EH (cell line): ENCODE measurements at places on chromosomes 4 and X.

- no peak for DNase-seq
Observed at GRCh38 chr4:52057196-52057595, 6.1 kb downstream of the SPATA18 start.

- DNase-seq: no peak
Observed at GRCh38 chr4:78762529-78762928, 13.6 kb upstream of the BMP2K start.

DNA sequence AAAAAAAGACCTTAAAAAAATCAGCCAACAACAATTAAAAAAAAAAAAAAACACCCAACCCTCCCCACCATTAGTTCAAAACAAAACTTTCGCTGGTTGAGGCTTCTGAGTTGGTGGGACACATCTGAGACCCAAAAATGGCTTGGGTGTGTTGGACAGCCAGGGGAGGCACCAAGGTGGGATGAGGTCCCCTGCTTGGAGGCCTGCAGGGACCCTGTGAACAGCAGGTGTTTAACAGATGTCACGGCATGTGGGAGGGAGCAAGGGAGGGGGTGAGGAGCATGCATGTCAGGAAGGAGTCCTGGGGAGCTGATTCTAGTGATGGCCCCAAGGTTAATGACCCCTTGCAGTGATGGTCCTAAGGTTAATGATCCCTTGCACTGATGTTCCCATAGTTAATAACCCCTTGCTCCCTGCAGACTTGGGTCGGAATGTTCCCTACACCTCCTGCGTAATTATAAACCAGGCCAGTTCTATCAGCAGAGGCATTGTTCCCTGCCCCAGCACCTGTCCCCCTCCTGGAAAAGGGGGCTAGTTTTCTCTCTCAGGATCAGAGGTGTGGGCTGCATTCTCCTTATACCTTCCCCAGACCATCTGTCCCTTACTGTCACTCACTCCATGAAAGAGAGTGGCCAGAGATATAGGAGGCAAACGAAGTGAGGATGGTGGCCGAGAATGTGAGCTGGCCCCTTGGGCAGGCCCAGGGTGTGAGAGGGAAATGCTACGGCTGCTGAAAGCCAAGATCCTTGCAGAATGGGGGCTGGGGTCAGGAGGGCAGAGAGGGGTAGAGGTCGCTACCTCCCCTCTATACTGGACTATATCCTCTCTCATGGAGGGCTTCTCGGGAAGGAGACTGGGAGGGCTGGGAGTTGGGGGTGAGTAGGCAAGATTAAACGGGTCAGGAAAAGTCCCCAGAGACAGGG is 2.3 kb upstream of the FOXP3 start:
- DNase-seq: no peak

DNA sequence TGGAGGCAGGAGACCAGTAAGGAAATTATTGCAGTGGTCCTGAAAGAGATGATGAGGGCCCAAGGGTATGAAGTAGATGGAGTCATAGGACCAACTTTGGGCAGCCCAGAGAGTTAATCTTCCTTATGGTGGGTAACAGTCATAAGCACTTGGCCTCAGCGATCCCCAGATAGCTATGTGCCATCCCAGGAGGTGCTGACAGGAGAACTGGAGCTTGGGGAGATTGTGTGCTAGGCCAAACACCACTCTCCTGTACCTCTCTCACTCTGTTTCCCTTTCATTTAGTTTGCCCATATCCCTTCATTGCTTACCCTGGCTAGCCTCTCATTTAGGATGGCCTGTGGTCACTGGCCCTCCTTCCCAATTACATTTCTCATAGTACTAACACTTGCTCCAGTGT is 60.0 kb downstream of the TMEM164 start:
- DNase-seq: no peak

GRCh38 chr4:133960975-133961374 is 240.6 kb downstream of the PABPC4L start:
- DNase-seq: no peak

DNA sequence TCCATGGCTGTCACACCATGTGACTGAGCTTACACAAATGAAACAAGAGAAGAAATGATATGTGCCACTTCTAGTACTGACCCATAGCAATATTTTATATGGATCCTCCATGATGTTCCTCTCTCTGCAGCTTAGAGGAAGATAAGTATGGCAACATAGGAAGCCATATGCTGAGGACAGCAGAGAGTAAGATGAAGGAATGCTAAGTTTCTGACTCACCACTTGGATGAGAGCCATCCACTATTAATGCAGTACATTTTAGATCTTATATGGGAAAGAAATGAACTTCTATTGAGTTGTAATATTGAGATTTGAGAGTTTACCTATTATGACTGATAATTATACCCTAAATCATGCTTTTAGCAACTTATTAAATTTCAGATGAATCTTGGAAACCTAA is 386.9 kb upstream of the MAOA start:
- peak; percentile 0 for DNase-seq

GRCh38 chr4:20046179-20046578 is 205.5 kb upstream of the SLIT2 start:
- no peak for DNase-seq

GRCh38 chr4:84826681-84827080 is 139.8 kb downstream of the WDFY3 start:
- DNase-seq: no peak

GRCh38 chr4:1970926-1971325 is 37.8 kb downstream of the NELFA start:
- DNase-seq: no peak

DNA sequence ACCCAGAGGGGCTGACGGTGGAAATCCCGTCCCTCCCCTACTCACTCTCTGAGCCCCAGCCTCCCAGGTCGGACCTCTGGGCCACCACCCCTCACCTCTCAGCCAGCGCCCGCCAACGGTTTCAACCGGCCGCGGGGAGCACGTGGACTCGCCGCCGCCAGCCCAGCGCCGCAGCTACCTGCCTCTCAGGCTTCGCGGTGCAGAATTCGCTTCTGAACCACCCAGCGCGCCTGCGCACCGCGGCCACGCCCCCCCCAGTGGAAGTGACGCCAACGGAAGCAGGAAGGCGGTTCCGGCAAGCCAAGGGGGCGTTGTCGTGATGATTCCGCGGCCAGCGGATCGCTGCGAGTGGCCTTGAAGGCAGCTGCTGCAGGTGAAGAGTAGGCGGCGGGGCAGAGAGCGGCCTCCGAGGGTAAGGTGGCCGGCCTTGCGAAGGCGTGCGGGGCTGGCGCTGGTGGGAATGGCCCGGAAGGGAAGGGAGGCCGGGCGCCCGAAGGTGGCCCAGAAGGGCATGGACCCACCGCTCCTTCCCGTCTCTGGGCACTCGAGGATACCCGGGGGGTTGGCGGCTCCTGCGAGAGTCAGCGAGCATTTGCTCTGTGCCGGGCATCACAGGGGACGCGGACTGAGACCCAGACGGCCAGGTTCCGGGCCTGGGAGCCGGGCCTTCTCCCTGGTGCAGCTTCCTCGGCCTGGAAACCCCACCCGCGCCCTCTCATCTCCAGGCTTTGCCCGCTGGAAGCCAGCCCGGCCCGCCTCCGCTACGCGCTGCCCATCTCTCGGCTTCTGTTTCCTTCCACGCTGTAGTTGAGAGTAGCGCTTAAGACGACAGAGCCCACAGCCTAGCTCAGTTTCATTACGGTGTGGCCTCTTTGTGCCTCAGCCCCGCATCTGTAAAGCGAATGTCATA is at the start of the genes LYAR and ZBTB49:
LYAR (minus strand) TSS at position 214 of the 910 bp plus-strand sequence. CDS start 6,412 bp downstream, outside the sequence.
ZBTB49 (plus strand) TSS at position 311 of the 910 bp plus-strand sequence. CDS start 9,695 bp downstream, outside the sequence.
- DNase-seq: peak; percentile 87

DNA sequence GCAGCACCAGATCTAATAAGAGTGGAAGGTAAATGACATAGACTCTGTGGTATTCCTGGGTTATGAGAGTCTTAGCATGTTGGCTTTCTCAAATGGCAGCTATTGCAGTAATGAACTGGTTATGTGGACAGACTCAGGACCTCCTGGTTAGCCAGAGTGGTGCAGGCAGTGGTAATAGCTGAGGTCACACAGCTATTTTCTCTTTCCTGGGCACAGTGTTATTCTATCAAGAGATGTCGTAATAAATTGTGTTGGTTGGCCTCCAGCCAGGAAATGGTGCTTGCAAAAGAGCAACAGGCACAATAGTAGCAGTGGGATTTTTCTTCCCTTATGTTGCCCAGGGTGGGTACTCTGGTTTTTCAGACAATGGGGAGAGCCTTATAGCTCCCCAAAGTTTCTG is 279.2 kb upstream of the FGF16 start:
- DNase-seq: peak; percentile 1

- peak; percentile 98 for DNase-seq
Observed at GRCh38 chr4:82745173-82745842, 53.3 kb downstream of the SCD5 start.

- DNase-seq: no peak
Observed at GRCh38 chr4:41998019-41998418, 7.7 kb downstream of the SLC30A9 start.

GRCh38 chr4:182717788-182718583 is 199.2 kb downstream of the DCTD start:
- no peak for DNase-seq

DNA sequence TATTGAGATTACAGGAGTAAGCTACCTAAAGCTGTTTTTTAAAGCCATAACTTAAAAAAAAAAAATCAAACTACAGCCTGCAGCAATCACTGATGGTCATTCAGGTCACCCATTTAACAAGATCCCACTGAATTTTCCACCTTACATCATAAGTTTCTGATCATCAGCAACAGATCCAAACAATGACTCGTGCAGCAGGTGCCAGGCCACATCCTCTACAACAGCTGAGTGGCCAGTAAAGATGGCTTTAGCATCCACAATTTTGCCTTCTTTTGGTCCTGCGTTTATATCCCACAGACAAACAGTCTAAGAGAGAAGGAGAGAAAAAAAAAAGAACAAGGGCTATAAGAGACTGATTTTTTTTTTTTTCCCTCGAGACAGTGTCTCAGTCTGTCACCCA is 16.6 kb downstream of the RBBP7 start:
- DNase-seq: no peak

DNA sequence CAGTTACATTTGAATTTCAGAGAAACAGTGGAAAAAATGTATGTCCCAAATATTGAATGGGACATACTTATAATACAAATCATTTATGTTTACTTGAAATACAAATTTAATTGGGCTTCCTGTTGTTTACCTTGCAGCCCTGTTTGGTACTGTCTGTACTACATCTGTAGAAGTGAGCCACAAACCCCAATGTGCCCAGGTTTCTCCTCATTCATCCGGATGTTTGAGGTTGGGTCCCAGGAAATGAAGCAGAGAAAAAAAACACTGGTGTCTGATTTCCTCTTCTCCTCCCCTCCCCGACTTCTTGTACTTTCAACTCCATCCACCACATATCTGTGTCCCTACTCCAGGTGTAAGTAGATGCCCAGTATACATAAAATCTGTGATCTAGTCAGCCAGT is 27.1 kb upstream of the SCRG1 start:
- no peak for DNase-seq

DNA sequence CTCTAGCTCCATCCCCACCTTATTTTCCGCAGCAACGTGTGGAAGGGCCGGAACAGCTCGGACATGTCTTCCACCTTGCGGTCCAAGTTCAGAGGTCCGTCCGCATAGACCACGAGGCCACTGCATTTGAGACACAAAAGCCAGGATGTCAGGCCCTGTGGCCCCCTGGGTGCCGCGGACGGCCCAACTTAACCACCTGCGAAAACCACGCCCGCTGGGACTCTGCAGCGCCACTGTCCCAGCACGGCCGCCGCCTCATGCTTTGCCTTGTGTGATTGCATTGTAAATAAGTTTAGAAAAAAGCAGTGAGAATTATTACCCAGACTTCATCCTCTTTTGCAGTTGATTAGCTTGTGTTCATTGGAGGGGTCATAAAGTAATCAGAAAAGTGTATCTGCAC is 58.2 kb upstream of the MXD4 start:
- no peak for DNase-seq

DNA sequence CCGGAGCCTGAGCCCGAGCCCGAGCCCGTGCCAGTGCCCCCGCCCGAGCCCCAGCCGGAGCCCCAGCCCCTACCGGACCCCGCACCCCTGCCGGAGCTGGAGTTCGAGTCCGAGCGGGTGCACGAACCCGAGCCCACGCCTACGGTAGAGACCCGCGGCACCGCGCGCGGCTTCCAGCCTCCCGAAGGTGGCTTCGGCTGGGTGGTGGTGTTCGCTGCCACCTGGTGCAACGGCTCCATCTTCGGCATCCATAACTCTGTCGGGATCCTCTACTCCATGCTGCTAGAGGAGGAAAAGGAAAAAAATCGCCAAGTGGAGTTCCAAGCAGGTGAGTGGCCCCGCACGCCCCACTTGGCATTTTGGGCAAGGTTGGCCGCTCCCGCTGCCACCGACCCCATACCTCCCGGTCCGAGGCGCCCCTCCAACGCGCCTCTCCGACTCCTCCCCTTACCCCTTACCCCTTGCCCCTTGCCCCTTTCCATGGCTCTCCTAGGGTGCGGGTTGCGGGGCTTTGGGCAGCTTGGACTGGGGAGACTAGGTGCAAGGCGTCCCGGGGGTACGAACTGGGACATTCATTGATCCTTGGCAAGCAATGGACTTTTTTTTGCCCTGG is 553 bp downstream of the SLC16A2 start:
- DNase-seq: peak; percentile 1

DNA sequence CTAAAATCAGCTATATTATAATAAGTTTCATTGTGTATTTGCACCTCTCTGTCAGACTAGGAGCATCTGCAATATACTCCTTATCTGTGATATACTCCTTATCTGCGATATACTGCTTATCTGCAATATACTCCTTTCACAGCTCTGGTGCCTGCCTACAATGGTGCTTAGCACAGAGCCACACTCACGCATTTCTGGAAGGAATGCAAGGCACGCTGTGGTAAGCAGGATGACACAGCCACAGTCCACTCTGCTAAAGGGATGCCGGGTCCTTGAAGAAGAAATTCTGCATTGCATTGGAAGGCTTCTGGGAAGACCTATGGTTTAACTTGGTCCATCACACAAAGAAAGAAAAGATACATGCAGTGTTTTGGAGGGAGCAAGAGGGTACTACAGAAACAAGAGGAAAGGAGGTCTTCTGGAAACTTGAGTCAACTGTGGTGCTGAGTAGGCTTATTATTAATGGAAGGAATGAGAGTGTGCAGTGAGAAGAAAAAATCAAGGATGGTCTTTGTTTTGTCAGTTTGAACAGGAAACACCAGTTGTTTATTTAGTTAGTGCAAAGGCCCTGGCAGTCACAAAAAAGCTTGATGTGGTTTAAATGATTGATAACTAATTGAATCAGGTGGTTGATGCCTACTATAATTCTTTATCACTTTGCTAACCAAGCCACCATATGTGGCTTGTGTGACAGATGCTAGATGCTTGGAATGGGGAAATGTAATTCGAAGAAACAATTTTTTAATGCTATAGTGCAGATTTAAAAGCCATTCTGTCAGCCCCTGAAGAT is 342.3 kb downstream of the GRXCR1 start:
- no peak for DNase-seq

- DNase-seq: no peak
Observed at GRCh38 chrX:56233100-56233499, 944 bp downstream of the KLF8 start.

DNA sequence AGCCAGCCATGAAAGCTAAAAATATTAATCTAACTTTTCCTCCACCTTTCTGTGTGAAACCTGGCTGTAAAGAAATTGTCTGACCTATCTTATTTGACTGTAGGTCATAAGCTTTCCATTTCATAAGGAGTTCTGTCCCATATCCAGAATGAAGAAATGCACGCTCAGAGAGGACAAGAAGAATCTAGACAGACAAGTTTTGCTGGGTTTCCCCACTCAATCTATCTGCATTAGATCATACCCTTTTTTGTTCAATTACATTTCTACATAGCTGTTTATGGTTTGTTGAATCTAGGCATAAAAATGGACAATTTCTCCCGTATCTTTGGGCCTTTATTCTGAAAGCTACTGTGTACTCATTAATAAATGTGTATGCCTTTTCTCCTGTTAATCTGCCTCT is 1495.1 kb downstream of the C4orf33 start:
- DNase-seq: no peak

- no peak for DNase-seq
Observed at GRCh38 chrX:120464411-120464810, 4.7 kb downstream of the LAMP2 start.

GRCh38 chr4:99504804-99505502 is 5.9 kb upstream of the C4orf17 start:
- DNase-seq: no peak
